ENCODE measurements at places on chromosomes 5 and 9.

GRCh38 chr5:32021771-32022170 lies 152.3 kb downstream of the GOLPH3 start:
- DNase-seq = no peak

DNA sequence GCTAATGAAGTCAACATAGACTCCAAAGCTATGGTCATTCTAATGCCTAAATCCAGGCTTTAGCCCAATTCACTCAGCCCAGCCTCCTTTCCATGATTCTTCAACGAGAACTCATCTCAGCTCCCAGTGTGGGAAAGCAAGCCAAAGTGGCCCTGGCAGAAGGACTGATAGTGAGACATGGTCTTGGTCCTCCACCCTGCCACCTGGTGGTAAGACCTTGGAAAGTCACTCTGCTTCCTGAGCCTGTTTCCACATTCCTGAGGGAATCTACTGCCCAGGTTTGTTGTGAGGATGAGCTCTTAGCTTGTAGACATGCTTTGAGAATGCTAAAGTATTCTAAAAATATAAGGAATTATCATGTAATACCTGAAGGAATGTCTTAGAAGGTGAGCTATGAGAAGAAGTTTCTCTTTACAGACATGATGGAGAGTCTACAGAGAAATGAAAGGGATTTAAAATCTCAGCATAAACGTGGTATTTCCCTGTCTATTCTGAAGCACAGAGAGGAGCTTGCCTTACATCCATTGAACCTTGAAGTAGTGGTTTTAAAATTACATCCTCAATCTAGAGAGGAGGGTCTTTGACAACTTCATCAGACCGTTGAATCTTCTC lies 173.5 kb downstream of the TRIM32 start:
- DNase-seq = peak; percentile 10

DNA sequence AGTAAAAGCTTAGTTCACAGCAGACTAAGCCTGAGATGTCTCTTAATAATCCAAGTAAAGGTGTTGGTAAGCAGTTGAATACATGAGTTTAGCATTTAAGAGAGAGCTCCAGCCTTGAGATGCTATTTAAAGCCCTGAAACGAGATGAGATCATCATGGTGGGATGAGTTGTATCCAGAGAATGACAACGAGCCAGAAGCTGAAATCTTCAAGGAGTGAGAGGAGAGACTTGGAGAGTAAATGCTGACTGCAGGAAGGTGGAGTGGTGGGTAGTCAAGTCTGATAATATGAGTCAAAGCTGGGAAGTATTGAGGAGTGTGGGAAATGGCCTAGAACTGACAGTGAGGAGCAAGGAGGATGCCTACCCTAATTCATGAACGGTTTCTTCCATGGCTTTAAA lies 53.7 kb downstream of the PLAC8L1 start:
- DNase-seq = no peak

GRCh38 chr9:35232867-35233544 lies 71.2 kb downstream of the UNC13B start:
- DNase-seq = no peak

DNA sequence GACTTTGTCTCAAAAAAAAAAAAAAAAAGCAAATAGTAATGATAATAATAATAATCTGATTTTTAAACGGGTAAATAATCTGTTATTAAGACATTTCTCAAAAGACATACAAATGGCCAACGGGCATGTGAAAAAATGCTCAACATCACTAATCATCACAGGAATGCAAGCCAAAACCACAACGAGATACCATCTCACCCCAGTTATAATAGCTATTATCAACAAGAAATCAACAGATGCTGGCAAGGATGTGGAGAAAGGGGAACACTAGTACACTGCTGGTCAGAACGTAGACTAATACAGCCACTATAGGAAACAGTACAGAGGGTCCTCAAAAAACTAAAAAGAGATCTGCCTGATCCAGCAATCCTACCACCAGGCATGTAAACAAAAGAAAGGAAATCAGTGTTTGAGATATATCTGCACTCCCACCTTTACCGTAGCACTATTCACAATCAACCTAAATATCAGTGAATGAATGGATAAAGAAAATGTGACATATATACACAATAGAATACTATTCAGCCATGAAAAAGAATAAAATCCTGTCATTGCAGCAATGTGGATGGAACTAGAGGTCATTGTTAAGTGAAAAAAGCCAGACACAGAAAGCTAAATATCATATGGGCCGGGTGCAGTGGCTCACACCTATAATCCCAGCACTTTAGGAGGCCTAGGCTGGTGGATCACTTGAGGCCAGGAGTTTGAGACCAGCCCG lies 24.9 kb downstream of the VAV2 start:
- DNase-seq = no peak

- no peak for DNase-seq
Observed at GRCh38 chr9:32456564-32456963, 69.4 kb downstream of the RIGI start.

- no peak for DNase-seq
Observed at GRCh38 chr9:122904466-122904822, 715 bp downstream of the RC3H2 start.

- DNase-seq = no peak
Observed at GRCh38 chr5:142428773-142429473, 104.1 kb upstream of the SPRY4 start.

GRCh38 chr9:3401221-3401954 lies 124.4 kb downstream of the RFX3 start:
- no peak for DNase-seq

DNA sequence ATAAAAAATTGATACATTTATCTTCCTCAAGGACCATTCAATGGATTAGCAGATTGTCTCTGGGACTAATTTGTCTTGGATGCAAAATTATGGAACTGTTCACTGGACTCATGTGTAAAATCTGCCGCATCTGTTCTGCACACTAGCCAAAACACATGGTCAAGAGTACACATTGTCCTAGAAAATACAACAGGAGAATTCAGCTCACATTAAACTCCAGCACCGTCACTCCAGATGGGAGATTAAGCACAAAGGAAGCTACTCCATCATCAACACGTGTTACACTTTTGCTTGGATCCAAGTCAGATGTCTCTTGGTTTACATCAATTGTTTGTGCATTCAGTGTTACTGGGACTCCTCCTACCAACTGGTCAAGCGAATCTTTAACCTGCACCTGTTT lies 28.8 kb downstream of the C5 start:
- DNase-seq = no peak

- DNase-seq = no peak
Observed at GRCh38 chr5:143032581-143032836, 262.3 kb downstream of the ARHGAP26 start.

DNA sequence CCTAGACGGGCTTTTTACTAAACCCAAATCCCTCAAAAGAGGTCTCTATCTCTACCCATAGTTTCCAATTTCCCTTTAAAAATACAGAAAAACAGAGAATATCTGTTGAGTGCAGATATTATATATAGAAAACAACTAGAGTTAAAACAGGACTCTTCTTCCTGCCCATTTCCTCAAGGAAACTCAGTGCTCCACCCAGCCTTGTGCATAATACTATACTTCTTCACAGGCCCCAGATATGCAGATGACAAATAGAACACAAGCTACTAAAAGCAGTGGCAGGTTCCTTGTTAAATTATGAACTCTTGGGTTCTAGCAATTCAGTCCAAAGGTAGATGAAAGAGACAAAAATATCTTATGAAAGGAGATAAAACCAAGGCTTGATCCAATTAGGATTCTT lies 200.2 kb downstream of the TSSK1B start:
- DNase-seq = no peak

- DNase-seq = no peak
Observed at GRCh38 chr5:166302166-166302565, 1989.3 kb upstream of the WWC1 start.

- no peak for DNase-seq
Observed at GRCh38 chr9:128201441-128202369, 1.5 kb upstream of the DNM1 start.

DNA sequence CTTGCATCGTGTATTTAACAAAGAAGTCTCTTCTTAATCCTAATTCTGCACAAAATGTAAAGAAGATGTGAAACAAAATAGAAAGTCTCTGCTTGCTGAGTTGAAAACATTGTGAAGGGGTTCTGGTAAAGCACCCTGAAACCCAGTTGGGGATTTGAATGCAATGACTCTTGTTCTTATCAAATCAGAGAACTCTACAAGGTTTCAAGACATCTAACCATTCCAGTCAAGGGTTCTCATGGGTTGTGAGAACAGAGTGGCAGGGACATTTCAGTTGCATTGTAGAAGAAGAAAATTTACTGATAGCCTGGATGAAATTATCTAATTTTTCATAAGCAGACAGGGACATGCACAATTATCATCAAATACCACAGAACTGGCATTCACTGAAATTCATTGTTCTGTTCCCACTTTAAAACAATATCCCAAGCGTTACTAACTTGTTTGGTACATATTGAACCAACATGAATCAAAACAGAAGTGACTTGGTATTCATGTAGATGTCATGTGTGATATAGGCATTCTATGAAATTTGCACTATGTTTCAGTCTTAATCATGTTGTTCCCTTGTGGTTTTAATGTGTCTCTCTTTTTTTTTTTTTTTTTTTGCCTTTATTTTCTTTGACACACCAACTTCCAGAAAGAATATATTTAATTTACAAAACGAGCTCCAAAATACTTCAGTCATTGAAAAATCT lies 563.3 kb downstream of the IRX1 start:
- no peak for DNase-seq

DNA sequence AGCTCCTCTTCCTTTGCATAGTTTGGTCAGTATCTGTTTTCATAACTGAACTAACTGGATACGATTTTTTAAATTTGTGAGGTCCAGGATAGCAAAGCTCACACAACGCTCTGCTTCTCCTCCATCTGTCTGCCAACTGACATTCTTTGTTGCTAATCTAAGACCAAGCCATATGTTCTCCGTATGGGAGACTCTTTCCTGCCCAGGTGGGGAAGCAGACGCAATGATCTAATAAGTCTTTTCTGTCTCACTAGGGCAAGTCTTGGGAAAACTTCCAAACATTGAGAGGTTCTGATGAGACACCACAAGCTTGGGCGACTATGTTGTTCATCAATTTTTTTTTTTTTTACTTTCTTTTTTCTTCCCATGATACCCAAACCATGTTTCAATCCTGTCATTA lies 558.5 kb downstream of the EFNA5 start:
- no peak for DNase-seq

- no peak for DNase-seq
Observed at GRCh38 chr5:35160486-35161116, 69.7 kb downstream of the PRLR start.

- no peak for DNase-seq
Observed at GRCh38 chr5:123181394-123181801, 92.4 kb downstream of the PRDM6 start.

GRCh38 chr5:179409806-179410205 lies 64.5 kb upstream of the ADAMTS2 start:
- DNase-seq = no peak

DNA sequence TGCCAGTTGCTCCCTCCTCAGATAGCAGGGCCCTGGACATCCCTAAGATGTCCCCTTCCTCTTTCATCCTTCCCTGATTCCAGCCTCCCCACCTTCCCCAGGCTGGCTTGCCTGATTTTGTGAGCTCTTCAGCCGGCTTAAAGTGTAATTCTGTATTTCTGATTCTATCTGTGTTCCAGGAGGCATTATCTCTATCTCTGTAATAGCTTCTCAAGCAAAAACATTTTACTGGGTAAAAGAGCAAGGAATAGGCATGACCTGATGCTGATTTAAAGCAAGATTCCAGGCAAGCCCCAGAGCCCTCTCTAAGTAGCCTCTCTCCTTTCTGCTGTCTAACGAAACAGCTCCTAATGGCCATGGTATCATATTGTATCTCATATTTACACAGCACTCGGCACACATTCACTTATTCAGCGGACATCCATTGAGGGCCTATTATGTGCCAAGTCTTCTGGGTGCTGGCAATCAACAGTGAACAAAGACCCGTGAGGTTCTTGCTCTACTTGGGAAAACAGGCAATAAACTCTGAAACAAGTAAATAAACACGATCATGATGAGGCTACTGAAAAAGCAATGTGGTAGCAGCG lies 100.9 kb upstream of the MSX2 start:
- DNase-seq = no peak

DNA sequence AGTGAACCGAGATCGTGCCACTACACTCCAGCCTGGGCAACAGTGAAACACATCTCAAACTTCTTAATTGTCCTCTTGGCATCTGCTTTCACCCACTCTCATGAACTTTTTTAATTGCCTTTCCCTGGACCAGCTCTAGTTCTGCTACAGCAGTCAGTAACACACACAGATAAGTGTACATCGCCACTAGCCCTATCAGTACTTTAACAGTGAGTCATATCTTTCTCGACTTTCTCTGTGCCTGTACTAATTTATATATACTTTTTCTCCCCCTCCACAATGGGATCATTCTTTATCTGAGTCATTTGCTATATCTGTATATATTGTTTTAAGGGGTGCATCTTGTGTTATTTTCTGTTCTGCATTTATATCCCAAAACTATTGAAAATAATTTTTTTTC lies 6.7 kb downstream of the CDC37L1 start:
- no peak for DNase-seq

- DNase-seq = no peak
Observed at GRCh38 chr9:81513059-81513458, 176.3 kb downstream of the TLE1 start.

GRCh38 chr5:109935833-109936490 lies 246.2 kb downstream of the MAN2A1 start:
- no peak for DNase-seq

GRCh38 chr9:134770972-134771971 lies 109.3 kb upstream of the FCN2 start:
- no peak for DNase-seq

DNA sequence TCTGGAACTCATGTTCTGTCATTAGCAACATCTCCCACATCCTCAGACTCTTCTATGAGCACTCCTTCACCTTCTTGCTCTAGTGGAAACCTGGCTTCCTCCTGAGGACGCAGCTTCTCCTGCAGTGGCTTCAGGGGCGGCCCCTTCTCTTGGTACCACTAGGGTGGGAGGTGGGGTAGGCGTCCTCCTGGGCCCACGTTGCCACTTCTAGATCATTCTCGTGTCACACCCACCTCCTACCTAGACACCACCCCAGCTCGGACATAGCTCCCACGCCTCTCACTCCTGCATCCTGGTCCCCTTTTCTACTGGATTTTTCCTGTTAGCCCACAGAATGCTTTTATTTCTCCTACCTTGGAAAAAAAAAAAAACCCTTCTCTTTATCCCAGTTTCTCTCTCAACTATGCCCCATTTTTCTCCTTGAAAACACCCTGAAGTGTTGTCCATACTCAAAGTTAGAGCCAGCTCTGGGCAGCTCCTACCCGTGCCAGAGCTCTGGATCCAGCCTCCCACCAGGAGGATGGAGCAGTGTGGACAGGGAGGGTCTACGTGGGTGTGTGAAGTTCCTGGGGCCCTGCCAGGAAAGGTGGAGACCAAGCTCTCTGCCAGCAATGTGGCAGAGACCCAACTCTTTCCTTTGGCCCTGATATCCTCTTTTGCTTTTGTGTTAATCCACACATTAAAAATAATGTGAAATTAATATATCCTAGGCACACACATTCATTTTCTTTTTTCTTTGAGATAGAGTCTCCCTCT lies 179.2 kb downstream of the HSPA4 start:
- DNase-seq = no peak

DNA sequence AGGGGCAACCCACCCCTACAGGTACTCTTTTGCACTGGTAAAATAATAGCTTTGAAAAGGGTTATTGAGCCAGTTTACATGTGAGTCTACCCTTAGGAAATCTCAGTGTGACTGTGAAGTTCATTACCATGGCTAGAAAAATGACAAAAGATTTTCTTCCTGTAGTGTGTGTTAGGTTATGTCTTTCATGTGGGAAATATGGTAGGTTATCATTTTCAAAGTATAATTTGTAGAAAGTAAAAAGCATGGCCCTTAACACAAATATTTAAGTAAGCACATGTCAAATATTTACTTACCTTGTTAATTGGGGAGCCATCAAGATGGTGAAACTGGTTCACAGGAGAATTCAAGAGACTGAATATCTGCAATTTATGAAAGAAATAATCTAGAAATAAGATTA lies 37.3 kb upstream of the PLPP1 start:
- no peak for DNase-seq
